Activated CD4-positive, alpha-beta T cell treated with anti-CD3 and anti-CD28 coated beads for 1 hour (primary cell): ENCODE measurements at places on chromosomes 12 and 14.

GRCh38 chr14:63032641-63033040, 12.6 kb downstream of the KCNH5 start:
- DNase-seq = no peak

DNA sequence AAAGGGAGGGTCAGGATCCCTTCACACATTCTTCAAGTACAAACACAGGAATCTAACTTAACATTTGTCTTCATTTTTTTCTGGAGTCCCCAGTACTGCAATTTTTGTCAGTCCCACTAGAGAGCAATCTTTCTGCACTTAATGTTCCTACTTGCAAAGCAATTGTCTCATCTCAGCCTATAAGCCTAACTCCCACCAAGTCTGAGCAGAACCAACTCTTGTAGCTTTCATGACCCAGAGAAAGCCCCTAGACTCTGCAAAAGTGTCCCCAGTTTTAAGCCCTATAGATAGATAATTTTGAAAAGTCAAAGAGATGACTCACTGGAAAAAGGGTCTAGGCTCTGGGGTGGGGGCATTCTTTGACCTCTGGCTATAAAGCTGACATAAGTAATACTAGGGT, 1.8 kb upstream of the ZBTB39 start:
- DNase-seq = no peak

DNA sequence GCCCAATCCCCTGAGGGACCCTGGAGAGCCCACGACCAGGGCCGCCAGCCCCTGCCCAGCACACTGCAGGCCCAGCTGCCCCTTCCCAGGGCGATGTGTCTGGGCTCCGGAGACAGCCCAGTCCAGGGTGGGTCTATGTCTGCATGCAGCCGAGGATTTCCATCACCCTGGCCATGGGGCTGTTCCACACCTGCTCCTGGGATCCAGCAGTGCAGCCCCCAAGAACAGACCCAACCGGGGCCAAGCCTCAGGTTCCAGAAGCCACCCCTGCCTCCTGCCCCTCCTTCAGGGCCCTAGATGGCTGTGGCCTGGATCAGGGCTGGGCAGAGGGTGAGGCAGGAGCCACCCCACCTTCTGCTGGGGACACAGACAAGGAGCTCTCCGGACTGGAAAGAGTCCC, 11.5 kb downstream of the C14orf180 start:
- DNase-seq = no peak

GRCh38 chr14:89304561-89304960, 112.5 kb downstream of the FOXN3 start:
- no peak for DNase-seq

DNA sequence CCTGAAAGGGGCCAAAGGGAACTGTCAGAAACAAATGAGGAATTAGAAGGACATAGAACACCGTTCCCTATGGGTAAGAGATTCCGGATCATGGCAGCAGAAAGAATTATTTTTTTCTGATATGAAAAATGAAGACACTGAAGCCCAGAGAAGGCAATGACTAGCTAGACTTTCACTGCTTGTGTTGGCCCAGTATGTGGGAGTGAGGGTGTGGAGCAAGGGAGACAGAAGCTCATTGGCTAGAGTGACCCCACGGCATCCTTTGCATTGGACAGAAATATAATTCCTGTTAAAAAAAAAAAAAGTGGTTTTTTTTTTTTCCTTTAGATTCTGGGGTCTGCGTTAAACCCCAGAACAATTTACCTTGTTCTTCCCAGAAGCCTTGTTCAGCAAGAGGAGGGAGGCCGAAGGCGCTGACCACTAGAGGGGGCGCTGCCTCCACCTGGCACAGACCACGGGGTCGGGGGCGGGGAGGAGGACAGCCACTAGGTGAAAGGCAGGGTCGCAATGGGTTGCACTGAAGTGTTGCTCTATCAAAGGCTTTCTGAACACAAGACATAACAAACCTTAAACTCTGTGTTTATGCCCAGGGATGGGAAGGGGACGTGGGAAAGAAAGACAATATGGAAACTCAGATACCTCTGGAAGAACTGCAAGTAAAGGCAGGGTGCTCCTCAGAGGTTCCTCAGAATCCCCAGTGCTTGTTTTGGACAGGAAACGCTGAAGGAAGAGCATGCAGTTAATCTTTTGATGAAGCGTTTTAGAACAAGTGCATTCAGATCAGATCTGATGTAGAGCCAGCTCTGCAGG, 156.8 kb downstream of the KCNA5 start:
- DNase-seq = no peak

DNA sequence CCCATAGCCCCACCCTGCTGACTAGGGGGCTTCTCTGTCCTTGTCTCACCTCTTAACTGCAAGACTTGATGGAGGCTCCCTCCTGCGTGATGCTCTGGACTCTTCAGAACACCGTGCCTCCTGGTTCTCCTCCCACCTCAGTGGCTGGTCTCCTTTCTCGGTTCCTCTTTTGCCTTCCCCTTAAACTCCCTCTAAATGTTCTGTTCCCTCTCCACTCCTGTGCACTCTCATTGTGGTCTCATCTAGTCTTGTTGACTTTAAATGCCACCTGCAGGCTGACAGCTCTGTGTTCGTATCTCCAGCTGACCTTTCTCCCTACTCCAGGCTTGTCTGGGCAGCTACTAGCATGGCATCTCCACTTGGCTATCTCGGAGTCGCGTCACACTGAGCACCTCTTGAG, 28.3 kb downstream of the DYNC1H1 start:
- DNase-seq = no peak

GRCh38 chr12:170371-171225, 43.4 kb downstream of the SLC6A12 start:
- no peak for DNase-seq

GRCh38 chr12:57523706-57524614, 1.3 kb downstream of the MBD6 start:
- DNase-seq = no peak

GRCh38 chr14:102551995-102552705, 40.3 kb upstream of the RCOR1 start:
- no peak for DNase-seq

- DNase-seq = no peak
Observed at GRCh38 chr14:49489341-49489740, 96.8 kb downstream of the RPS29 start.

- DNase-seq = no peak
Observed at GRCh38 chr14:95146079-95146771, 11.1 kb downstream of the DICER1 start.

DNA sequence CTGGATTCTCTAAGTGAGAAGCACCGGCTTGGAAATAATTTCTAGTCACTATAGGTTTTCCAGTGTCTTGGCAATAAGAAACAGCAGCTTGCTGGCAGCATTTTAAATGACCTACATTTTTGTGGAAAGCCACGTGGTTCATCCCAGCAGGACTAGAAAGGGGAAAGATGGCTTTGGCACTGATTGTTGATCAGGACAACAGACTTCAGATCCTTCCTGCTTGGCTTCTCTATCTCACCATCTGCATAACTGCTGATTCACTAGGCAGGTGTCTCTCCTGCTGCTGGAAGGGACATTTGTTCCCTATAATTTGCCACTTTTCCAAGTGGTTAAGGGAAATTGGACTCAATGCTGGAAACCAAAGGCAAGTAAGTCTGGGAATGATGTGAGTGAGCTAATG, 131.0 kb downstream of the TTC8 start:
- no peak for DNase-seq

- DNase-seq = no peak
Observed at GRCh38 chr12:92206596-92206995, 61.0 kb upstream of the BTG1 start.

DNA sequence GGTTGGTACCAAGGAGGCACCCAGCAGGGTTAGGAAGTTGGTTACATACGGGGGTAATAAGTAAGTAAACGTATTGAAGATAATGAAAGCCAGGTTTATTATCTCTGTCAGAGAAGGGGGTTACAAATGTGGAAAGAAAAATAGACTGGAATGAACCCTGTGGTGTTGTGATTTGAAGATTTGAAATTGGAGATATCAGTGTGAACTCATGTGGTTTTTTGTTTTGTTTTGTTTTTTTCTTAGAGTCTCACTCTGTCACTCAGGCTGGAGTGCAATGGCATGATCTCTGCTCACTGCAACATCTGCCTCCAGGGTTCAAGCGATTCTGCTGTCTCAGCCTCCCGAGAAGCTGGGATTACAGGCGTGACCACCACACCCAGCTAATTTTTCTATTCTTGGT, 14.1 kb upstream of the SLC25A3 start:
- DNase-seq = no peak

DNA sequence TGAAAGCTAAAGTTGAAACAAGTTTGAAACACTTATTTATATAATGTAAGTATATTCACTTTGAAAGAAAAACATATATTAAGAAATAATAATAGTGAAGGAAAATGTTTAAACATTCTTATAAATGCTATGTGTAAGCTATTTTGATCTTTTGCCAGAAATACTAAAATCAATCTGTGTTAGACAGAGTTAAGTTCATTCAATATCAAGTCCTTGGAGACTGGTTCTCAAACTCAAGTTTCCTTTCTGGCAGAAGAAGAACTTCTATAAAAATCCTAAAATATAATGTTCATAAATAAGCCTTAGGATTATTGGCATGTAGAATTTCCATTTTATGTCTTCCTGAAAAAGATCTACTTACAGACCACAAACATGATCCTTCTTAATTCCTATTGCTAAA, 45.3 kb downstream of the TAOK3 start:
- no peak for DNase-seq

- DNase-seq = no peak
Observed at GRCh38 chr14:65854215-65854614, 441.7 kb downstream of the FUT8 start.

- DNase-seq = no peak
Observed at GRCh38 chr14:77489041-77489440, 9.6 kb downstream of the ISM2 start.

GRCh38 chr12:111359914-111360276, 9.0 kb downstream of the PHETA1 start:
- no peak for DNase-seq

DNA sequence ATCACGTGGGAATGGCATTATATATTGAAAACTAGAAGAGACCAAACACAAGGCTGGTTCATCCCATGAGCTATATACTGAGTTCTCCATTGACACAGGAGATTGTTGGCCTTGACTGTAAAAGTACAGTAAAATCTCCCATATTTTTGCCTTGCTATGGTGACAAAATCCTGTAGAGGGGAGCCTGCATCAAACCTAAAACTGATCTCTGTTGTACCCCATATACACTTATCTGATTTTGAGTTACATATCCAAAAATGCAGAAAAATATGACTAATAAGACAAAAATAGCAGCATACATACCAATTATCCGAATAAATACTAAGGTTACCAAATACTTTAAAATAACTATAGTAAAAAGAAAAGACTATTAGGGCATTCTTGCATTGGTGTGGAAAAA, 60.4 kb downstream of the TMTC3 start:
- no peak for DNase-seq

DNA sequence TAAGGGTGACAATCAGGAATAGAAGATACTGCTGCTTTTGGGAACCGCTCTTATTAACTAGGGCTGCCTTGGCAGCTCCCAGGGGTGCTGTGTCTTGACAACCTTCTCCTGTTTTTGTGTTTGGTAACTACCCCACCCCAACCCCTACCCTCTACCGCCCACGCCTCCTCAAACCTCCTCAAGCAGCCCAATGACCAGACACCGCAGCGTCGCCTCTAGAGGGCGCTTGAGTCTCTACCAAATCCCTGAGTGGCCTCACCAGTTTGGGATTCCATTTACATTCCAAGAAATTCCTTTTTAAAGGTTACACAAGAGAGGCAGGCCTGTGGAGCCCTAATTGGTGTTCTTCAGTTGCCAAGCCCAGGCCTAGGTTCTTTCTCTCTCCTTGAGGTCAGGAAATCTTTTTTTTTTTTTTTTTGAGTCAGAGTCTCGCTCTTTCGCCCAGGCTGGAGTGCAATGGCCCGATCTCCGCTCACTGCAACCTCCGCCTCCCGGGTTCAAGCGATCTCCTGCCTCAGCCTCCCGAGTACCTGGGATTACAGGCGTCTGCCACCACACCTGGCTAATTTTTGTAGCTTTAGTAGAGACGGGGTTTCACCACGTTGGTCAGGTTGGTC, 72.4 kb upstream of the USP44 start:
- DNase-seq = no peak

- no peak for DNase-seq
Observed at GRCh38 chr14:54797556-54797955, 105.1 kb downstream of the GCH1 start.

DNA sequence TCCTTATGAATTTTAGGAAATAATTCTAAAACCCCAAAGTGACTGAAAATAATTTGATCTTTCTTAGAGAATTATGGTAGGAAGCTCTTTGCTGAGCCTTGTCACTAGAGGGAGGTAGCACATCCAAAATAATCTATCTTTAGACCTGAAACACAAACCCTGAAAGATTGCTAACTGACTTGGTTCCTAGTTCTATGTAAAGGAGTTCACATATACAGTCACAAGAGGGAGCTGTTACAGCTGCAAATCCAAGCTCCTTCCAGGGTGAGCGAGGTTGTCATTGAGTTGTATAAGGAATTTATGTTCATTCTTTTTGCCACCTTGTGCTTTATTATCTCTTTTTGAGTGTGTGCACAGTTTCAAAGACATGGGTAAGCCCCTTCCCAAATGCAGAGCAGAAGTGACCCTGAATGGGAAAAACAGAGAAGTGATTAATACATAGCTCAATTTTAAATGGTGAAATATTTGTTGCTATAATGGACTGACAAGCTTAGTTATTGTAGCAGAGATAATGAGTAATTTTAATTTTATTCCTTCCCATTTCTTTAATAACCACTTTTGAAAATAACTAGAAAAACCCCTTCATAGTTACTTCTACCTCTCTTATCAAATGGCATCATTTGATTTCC, 387.9 kb downstream of the DAD1 start:
- no peak for DNase-seq

DNA sequence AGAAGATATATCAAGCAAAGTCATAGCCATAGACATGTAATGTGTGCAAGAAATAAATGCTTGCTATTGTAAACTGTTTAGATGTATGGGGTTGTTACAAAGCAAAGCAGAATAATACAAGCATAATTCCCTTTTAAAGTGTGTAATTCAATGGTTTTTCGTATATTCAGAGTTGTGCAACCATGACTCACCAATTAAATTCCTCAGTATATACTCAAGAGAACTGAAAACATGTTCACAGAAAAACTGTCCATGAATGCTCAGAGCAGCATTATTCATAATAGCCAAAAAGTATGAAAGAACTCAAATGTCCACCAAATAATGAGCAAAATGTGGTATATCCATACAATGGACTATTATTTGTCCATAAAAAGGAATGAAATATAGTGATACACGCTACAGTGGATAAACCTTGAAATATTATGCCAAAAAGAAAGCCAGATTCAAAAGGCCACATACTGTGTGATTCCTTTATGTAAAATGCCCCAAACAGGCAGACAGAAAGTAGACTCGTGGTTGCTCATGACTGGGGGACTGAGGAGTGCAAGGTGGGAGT, 9.3 kb downstream of the GXYLT1 start:
- DNase-seq = no peak

DNA sequence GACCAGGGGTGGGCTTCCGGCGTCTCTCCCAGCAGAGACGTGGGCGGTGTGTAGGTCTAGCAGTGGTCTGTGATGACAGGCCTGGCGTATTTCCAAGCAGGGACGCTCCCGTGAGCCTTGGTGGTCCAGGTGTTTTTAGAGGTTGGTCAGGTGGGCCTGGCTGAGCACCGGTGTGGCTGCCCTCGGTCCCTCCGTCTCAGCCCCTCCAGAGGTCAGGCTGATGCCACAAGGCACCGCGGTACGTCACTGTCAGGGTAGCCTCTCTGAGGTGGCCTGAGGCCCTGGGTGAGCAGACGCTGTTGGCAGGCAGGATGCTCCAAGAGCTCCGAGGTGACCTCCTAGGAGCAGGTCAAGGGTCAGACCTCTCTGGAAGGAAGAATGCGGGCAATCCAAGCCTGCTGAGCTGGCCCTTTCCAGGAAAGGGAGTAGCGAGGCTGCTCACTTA, 13.6 kb downstream of the MTA1 start:
- no peak for DNase-seq

- no peak for DNase-seq
Observed at GRCh38 chr12:34033628-34034296, 11.5 kb downstream of the ALG10 start.
